ENCODE measurements at places on chromosomes 12 and 14. TPM values are rescaled to one million over a fixed set of nuclear protein-coding genes. Genes with fewer than 3 reads are reported as not detected.

DNA sequence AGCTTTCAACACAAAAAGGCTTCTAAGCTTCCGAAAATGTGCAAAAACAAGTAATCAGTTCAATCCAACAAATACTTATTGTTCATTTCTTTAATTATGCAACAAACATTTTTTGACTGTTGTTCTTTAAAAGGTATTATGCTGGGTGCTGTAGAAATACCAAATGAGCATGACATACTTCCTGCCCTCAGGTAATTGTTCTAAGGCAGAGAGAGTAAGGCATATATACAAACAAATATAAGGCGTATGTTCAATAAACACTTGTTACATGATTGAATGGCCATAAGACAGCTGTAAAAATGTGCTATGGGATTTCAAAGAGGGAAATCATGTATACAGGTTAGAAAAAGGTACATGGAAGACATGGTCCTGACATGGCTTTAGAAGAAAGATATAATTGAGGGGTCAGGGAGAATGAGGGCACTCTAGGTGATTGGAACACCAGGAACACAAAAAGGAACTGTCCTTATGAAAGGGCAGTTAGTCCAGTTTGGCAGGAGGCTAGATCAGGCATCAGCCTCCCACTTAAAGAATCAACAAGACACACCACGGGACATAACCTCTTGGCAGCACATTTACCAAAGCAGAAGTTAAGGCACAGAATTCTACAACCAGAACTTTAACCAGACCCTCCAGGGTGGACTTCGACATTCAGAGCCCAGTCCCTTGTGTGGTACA lies 135.8 kb upstream of the SCAF11 start:
- H3K27ac ChIP-seq = no peak overlapping the region
- no peaks in the 10 kb centered on the region for H3K4me1 ChIP-seq
- DNase-seq = no peak
- H3K36me3 ChIP-seq = no peaks in the 10 kb centered on the region

Gene SLC16A7
- total RNA-seq = 7.3 TPM

- DNase-seq = no peak
- H3K36me3 ChIP-seq = no peaks in the 10 kb centered on the region
- H3K4me1 ChIP-seq = peaks cover 71% of the 10 kb centered on the region
- H3K27ac ChIP-seq = peak overlapping the region; percentile 80
Observed at GRCh38 chr12:46661110-46661845, 164.5 kb downstream of the SLC38A4 start.

Gene SLC25A47
- not detected for total RNA-seq

Gene NYNRIN
- 2.1 TPM for total RNA-seq

Gene RHNO1
- 7.6 TPM for total RNA-seq

Gene DCN
- total RNA-seq = 361 TPM

DNA sequence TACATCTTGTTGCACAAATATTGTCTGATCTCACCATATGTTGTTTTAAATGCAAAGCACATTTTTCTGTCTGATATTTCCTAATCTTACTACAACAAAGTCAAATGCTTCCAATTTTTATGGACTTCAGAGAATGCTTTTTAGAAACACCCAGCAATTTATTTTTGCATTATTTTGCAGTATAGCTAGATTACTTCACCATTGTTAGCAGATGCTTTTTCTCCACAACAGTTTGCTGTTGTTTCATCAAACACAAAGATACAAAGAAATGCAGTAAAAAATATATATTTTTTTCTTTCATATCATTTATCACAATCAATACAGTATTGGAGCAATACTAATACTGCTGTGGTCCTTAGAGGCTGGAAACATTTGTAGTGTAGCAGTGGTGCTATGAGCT lies 674.4 kb downstream of the TMTC2 start:
- H3K27ac ChIP-seq = no peak overlapping the region
- no peaks in the 10 kb centered on the region for H3K36me3 ChIP-seq
- DNase-seq = no peak
- H3K27me3 ChIP-seq = no peaks in the 10 kb centered on the region

DNA sequence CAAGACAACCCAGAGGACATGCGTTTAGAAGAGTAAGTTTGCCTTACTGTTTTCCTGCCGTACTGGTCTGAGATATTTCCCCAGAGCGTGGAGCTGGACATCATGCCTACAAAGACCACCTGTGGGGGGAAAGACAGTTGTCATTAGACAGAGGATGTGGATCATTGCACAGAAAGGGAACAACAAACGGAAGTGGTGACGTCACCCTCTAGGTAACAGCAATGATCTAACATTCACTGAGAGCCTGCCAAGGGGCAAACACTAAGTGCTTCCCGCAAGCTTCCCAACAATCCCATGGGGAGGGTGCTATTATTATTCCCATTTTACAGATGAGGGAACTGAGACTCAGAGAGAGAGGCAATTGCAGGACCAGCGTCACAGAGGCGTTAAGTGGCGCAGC lies 48.5 kb downstream of the SVOP start:
- no peaks in the 10 kb centered on the region for H3K27me3 ChIP-seq
- H3K27ac ChIP-seq = no peak overlapping the region
- H3K36me3 ChIP-seq = no peaks in the 10 kb centered on the region
- no peak for DNase-seq

Data from psoas muscle (tissue), 8 donors.